Stimulated activated naive CD4-positive, alpha-beta T cell treated with Interleukin-2 at 50 U/mL for 16 hours (primary cell): ENCODE measurements at places on chromosomes 7 and 10.

DNA sequence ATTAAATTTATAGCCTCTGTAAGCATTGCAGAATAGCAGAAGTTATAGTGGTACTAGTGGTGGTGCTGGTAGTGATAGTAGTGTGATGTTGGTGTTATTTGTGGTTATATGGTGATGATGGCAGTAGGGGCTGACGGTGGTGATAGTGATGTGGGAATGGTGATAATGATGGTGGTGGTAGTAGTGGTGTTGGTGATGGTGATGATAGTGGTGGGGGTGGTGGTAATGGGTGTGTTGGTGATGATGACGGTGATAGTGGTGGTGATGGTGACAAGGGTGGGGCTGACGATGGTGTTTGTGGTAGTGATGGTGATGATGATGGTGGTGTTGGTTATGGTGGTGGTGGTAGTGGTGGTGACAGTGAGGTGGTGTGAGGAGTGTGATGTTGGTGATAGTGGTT lies 54.4 kb upstream of the MGAM2 start:
- no peak for DNase-seq

DNA sequence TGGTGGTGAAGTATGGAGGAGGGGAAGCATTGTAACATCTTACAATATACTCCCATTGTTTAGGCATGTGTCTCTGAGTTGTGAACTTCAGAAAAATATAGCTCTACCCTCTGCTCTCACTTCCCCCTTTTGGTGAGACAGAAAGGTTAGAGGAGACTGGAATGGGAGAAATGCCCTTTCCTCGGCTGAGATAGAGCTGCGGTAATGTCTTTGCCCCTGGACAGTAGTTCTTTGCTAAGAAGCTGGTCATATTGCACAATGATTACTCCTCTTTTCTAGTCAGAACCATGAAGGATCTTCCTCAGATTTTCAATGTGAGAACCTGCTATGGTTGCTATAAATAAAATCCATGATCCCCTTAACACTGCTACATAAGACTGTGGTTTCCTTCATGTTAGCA lies 171.0 kb downstream of the SEM1 start:
- no peak for DNase-seq

DNA sequence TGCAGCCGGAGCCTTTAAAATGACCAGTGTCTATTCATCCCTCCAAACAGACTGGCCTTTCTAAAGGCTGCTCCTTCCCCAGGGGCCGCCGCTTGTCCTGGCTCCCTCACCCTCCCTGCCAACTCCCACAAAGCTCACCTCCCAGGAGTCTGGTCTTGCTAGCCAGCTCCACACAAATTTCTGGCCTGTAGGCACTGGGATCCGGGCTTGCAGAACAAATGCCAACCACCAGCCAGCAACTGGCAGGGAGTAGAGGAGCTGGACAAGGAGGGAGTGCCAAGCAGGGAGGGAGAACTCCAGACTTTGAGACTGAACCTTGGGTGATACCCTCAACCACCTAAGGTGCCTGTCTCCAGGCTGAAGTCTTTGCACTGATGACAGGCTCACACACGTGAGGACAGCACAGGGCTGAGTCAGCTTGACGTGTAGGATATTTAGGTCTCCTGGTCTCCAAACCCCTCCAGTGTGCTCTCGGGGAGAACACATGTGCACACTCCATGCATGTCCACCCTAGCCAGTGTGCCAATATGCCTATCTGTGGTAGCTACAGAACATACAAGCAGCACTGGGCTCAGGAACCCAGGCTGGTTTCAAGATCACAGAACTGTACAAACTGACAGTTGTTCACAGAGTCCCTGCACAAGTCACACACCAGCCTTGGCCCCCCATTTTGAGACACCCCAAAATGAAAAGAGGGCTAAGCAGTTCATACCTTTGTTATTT lies 6.0 kb downstream of the PAX2 start:
- DNase-seq = no peak

GRCh38 chr7:123649964-123650363 lies 5.7 kb upstream of the LMOD2 start:
- DNase-seq = no peak

- no peak for DNase-seq
Observed at GRCh38 chr10:62990126-62990525, 143.0 kb upstream of the NRBF2 start.

- no peak for DNase-seq
Observed at GRCh38 chr7:5218564-5219360, 28.7 kb downstream of the WIPI2 start.

GRCh38 chr10:102243309-102243708 lies 2.0 kb upstream of the PITX3 start:
- no peak for DNase-seq

- no peak for DNase-seq
Observed at GRCh38 chr10:132848951-132849545, 63.1 kb upstream of the NKX6-2 start.

GRCh38 chr10:27534161-27534700 lies 30.1 kb downstream of the RAB18 start:
- DNase-seq = no peak

GRCh38 chr7:28957064-28957750 lies 923 bp downstream of the TRIL start:
- no peak for DNase-seq

DNA sequence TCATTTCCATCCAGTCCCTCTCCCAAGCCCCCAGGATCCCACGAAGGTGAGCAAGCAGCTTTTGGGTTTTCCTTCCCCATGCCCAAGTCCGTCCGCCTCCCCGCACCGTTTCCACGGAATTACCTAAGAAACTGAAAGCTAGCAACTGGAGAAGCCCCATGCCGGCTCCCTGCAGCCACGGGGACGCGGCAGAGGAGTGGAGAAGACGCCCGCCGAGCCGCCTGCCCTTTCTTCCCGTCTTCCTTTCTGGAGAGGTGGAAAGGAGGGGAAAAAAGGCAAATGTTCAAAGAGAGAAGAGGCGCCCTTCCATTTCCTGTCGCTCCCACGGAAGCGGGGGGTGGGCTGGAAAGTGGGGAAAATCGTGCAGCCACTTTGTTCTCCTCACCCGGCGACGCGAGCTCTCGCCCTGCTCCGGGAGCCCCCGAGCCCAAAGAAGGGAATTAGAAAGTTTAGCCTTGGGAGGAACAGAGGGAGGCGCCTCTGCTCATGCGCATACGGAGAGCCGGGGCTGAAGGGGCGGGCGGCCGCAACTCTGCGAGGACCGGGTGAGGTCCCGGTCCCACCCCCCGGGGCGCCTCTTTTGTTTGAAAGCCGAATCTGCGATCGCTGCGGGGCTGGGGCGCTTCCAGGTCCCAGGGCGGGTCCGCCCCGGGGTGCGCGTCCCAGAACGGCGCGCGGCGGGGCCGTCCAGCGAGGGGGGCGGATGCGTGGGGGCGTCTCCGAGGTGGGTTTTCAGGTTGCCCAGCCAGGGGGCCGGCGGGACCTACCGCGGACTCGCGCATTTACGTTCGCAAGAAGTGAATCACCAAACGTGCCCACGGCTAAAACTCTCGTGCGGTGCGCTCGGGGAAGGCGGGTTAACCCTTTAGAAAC lies at the start of gene LAMB1:
LAMB1 (minus strand) TSS at position 436 of the 873 bp plus-strand sequence; CDS start at position 160, 276 bp downstream.
- DNase-seq = no peak

DNA sequence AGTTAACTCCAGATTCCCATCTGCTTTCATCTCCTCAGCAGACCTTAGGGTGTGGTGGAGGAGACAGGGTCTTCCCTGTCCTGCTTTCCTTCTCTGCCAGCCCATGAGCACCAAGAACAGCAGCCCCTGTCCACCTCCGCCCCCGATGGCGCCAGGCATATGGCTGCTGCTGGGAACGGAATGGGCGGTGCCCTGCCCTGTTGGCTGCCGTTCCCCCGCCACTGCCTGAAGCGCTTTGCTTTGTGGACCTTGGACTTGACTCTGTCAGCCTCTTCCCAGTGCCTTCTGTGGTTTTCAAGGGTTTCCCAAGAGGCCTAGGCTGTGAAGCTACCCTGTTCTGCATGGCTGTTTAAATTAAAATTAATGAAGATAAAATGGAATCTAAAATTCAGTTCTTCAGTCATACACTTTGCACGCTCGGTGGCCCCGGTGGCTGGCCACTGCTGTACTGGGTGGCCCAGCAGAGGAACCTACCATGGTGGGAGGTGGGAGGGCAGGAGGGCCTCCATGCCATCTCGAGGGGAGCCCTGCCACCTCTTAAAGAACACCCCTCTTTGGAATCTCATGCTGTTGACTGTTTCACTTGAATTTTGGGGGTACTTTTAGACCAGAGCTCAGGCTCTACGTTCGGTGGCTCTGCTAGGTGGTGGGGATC lies 78.7 kb downstream of the NKX6-2 start:
- no peak for DNase-seq

GRCh38 chr10:48241332-48241731 lies 33.2 kb downstream of the FRMPD2 start:
- DNase-seq = no peak

DNA sequence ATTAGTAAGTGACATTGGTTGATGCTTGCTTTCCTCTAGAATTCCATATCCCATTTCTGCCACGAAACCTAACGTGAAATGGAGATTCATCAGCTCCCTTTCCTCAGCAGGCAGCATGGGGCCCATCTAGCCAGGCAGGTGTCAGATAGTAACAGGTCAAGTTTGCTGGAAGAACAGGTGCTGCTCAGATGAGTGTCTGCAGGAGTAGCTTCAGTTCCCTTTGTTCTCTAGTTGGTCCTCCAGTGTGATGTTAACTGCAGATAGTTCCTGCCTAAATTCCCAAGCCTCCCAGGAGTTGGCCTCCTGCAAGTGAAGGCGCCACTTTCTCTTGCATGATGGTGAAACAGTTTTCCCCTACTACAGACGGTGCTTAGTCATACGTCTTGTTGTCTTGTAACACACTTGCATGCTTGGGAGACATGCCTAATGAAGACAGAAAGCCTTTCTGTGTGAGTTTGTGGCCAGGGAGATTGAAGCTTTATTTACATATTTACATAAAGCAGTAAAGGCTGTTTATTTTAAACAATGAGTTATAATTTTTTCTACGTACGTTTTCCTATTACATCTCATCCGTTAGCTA lies 175.4 kb downstream of the CHN2 start:
- no peak for DNase-seq

DNA sequence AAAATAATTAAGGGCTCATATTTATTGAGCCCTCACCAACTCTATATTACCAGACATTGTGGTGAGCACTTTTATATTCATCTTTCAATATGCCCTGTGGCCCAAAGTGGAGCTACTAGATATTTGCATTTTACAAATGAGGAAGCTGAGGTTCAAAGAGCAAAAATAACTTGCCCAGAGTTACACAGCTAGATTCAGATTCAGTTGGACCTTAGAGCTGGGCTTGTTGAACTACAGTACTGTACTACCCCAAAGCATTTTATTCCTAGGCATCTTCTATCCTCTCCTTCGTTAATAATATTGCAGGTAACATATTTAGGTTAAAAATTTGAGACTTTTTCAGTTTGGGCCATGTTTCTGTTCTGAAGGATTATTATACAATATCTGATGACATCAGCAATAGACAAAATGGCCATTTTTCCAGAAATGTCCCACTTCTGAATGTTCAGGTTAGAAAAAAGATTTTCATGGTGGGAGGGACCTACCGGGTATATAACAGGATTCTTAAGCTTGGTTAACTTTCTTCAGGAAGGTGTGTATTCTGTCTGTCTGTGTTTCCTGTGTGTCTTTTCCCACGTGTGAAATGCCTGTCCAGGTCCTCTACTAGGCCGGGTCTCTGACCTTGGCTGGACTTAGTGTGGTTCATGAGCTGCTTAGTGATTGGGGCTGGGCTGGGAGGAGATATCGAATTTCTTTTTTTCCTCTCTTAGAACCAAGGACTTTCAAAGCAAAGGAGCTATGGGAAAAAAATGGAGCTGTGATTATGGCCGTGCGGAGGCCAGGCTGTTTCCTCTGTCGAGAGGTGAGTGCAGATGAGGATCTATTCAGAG lies 13.6 kb downstream of the PRXL2A start:
- DNase-seq = no peak

- no peak for DNase-seq
Observed at GRCh38 chr7:44062903-44063295, 2.5 kb downstream of the PGAM2 start.

DNA sequence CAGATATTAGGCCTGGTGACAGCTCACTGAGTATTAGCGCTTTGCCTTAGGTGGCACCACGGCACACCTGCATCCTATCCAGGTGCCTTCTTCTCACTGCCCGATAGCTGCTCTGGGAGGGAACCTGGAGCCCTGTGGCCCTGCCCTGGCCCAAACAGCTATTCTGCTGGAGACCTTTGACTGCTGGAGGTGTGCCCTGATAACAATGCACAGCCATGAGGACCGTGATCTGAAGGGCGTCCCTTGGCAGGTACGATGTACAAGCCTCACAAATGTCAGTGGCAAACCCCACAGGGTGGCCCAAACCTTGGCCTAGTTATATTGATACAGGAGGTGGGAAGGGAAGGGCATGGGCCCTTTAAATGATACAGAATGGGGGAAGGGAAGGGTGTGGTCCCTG lies 259.5 kb downstream of the GRID1 start:
- DNase-seq = no peak

- DNase-seq = no peak
Observed at GRCh38 chr10:20995123-20995987, 98.2 kb upstream of the NEBL start.

GRCh38 chr10:126336801-126337200 lies 51.5 kb downstream of the ADAM12 start:
- no peak for DNase-seq

DNA sequence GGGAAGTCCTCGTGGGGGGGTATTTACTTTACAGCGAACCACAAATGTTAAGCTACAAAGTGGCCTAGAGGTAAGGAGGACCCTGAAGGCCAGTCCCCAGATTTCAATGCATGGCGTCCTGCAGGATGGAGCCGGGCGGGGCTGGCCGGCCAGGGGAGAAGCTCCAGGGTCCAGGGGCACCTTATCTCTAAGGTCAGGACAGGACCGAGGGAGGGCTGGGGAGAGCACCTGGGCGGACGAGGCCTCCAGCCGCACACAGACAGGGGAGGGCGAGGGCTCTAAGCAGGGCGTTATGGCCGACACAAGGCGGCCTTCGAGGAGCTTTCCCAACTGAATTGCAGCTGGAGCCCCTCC lies 96.4 kb upstream of the DIP2C start:
- no peak for DNase-seq

- DNase-seq = no peak
Observed at GRCh38 chr10:126670895-126671261, 385 bp upstream of the C10orf90 start.

GRCh38 chr10:25261558-25261957 lies 86.8 kb downstream of the GPR158 start:
- no peak for DNase-seq

GRCh38 chr7:97317575-97317974 lies 200.1 kb downstream of the SDHAF3 start:
- no peak for DNase-seq

DNA sequence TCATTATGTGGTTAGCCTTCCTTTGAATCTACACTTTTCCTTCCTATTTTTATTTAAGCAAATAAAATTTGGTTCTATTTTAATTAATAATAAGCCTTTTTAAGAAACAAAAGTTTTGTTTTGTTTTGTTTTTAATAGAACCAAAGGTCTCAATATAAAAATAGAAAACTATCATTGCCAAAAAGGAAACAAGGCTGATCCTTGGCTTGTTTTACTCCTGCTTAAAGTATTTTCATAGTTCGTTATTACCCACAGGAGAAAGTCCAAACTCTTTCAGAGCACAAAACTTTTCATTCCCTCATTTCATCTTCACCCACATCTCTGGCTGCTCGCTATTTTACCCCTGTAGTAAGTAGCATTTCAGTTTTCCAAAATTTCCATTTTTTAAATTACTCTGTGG lies 374.8 kb downstream of the SEMA3D start:
- no peak for DNase-seq
